Mucosa of gallbladder (tissue), 1 donor: ENCODE measurements at places on chromosomes 6 and 20. TPM values are rescaled to one million over a fixed set of nuclear protein-coding genes. Genes with fewer than 3 reads are reported as not detected.

The BPIFB1 gene
- total RNA-seq: 0.78 TPM

The LY6G6C gene
- total RNA-seq: not detected

DNA sequence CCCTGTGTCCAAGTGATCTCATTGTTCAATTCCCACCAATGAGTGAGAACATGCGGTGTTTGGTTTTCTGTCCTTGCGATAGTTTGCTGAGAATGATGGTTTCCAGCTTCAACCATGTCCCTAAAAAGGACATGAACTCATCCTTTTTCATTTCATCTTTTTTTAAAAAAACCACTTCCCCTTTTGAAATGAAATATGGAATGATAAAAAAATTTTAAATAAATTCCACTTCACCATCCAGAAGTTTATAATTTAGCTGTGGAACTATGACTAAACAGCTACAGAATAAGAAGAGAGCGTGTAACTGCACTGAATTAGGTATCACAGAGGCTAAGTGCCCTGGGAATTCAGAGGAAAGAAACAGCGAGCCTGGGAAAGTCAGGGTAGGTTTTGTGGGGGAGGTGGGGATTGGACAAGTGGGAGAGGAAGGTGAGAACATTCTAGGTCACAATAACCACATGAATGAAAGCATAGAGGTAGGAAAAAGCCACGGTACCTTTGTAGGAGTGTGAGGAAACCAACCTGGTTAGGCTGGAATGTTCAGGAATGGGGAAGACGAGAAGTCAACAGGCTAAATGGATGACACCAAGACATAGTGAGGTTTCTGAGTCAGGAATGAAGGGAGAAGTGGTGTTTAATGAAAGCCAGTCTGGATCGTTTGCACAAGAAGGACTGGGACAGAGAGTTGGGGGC, 11.0 kb downstream of the TRIM10 start:
- no peak for DNase-seq

GRCh38 chr6:164097551-164098398, 683.3 kb downstream of the QKI start:
- no peak for DNase-seq

GRCh38 chr6:5270093-5270680, 8.9 kb downstream of the FARS2 start:
- DNase-seq: no peak

DNA sequence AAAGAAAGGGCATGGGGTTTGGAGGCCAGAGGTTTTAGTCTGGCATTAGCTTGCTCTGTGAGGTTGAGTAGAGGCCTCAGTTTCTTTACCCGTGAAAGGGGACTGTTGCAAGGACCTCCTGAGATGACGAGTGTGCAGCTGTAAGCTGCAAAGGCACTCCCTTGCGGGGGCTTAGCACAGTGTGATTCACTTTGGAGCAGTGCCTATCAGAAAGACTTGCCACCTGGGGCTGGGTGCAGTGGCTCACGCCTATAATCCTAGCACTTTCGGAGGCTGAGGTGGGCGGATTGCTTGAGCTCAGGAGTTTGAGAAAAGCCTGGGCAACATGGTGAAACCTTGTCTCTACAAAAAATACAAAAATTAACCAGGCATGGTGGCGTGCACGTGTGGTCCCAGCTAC, 7.5 kb upstream of the BAK1 start:
- no peak for DNase-seq

DNA sequence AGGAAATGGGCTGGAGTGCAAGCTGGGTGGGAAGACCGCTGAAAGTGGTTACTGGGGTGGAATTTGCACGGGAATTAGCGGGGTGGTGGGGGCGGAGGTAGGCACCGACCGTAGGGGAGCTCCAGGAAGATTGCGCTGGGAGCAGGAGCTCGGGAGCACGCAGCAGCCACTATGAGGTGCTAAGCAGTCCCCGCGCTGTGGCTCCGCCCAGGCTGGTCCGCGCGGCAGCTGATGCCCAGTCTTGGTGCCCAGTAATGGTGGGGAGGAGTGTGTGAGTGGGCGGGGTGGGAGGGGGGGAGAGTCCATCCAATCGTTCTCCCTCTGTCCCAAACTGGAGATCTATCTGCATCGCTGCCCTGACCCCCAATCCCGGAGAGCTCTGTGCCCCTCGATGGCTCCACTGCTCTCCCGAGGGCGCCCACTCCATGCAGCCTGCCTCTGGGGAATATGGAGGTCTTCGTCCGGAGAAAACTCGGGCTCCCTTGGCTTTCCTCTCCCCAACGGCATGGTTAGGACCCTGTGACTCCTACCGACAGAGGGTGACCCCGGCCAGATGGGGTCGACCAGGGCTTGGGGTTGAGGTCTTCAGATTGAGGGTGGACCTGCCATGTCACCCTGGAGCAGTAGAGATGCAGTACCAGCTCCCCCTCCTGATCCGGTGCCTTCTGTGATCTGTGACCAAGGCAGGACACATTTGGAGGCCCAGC, 5.3 kb downstream of the TP53TG5 start:
- DNase-seq: peak; percentile 36

DNA sequence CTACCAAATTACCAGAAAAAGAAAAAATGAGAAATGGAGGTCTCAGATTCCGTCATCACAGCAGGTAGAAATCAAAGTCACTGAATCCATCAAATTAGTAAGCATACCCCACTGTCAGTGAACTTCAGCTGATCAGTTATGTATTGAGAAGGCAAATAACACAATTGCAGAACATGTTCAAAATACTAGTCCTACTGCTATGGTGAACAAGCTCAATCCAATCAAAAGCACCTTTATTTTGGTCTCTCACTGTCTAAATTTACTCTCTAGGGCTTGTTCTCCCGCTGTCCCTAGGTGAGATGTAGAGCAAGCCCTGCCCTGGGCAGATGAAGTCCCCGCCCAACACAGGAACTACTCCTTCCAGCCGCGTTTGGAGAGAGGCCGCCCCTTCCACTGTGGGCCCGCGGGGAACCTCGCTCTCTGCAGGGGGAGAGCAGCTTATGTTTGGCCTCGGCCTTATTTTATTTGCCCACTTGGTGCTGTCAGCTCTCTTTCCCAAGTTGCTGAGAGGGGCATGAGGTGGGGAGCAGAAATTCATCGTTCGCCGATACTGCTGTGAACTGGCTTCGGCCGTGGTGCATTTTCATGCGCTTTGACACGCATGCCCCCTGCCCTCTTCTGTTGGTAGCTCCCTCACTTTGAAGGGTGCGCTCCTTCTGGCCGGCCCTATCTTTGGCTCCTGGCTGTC, 14.3 kb upstream of the MAP1LC3A start:
- DNase-seq: no peak

DNA sequence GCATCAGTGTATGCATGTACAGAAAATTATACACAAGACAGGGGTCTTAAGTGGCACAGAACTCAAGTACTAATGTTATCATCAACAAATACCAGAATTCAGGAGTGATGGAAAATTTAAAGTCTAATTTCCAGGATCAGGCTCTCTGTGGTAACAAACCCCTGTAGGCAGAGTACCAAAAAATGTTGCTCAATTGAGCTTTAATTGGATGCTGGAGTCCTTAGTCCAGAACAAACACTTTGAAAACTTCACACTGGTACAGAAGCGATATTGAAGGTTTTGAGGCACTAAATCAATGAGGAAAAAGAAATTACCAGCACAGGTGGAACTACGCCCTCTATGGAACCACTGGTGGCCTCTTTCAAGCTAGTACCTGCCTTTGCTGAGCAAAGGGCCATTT, 113.1 kb downstream of the FOXC1 start:
- no peak for DNase-seq

DNA sequence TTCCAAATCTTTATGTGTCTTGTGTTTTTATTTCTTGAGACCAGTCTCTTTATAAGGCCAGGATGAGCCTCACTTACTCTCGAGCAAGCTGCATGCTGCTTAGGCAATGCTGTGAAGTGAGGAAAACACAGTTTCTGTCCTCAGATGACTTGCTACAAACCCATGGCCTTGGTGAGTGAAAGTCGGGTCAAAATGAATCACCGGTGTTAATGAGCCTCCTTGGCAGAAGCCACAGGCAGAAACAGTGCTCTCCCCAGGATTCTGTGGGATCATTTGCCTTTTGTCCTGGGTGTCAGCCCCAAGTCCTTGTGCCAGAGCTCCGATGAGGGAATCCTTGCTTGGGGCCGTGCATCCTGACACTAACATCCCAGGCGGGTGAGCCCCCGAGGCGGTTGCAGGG, 482.5 kb downstream of the QKI start:
- no peak for DNase-seq

DNA sequence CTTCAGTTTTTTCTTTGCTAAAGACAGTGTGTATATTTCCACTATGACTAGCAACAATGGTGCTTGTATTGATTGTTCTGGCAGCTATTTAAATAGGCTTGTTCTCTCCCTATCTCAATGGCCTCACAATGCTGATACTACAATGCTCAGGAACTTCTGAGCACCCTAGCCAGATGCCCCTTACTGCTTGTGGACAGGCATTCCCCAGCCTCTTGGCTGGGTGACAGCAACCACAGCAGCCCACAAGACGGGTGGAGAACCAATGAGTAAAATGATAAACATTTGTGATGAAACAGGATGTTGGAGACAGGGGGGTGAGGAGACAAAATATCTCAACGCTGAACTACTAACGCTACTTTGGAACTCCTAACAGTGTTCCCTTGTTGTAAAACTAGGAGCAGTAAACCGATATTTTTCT, 42.3 kb downstream of the HIVEP2 start:
- peak; percentile 55 for DNase-seq

DNA sequence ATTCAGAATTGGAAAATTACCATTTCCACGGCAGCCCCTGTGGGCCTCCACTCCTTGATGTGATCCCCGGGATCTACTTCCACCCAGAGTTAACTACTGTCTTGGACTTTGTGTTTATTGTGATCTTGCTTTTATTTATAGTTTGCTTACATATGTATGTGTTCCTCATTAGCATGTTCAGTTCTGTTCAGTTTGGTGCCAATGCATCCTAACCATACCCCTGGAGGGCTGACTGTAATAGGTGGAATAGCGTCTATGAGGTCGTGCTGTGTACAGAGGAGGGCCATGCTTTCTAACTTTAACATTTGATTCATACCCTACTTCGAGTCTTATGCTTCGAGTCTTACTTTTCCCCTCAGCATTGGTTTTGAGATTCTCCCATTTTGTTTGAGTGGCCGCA, 104.3 kb upstream of the SLC24A3 start:
- no peak for DNase-seq

DNA sequence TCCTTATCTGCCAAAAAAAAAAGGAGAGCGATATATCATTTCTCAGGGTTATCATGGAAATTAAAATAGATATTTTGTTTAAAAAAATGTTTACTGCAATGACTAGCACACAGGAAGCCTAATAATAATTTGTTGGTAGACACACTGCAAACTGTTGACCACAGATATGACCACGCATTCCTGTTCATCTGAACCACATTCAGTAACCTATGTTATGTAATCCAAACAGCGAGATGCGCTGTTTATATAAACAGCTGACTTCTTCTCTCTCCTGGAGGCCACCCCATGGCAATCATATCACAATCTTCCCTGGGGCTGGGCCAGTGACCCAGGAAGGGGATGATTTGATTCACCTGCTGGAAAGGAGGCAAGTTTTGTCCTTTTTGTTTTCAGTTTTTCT, 129.3 kb upstream of the UST start:
- DNase-seq: no peak
